ENCODE measurements at places on chromosomes 2 and 18.

DNA sequence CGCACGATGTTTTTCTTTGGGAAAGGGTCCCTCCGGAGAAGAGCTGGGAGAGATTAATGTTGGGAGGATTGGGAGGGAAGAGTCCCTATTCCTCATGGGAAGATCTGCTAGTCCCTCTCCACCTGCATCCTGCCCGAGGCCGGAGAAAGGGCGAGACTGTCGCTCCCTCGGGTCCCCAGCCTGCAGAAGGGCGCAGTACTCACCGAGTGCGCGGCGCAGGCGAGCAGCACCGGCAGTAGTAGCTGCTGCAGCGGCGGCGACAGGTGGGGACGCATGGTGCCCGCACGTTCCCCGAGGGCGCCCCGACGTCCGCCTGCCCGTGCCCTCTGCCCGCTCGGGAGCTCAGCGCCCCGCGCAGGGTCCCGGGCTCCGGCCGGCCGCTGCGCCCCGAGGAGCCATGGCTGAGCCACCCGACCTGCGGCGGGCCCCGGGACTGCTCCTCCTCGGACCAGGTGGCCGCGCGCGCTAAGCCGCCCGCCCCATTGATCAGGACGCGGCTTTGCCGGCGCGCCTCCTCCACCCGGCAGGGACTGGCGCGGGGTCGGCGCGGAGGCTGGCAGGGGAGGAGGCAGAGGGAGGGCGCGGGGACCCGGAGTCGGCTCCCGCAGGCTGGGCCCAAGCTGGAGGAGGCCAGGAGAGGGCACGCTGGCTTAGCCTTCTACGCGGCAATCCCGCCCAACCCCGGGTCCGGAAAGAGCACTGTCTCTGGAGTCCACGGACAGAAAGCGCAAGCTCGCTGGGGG lies at the start of gene SCTR:
Gene SCTR, minus strand, starts transcription at position 532 of the 743 bp plus-strand sequence. Its CDS starts 257 bp downstream, at position 275.
- DNase-seq, result no peak

GRCh38 chr2:64399521-64399920 lies 54.4 kb upstream of the LGALSL start:
- DNase-seq, result no peak

- no peak for DNase-seq
Observed at GRCh38 chr2:124121760-124122275, 96.7 kb downstream of the CNTNAP5 start.

DNA sequence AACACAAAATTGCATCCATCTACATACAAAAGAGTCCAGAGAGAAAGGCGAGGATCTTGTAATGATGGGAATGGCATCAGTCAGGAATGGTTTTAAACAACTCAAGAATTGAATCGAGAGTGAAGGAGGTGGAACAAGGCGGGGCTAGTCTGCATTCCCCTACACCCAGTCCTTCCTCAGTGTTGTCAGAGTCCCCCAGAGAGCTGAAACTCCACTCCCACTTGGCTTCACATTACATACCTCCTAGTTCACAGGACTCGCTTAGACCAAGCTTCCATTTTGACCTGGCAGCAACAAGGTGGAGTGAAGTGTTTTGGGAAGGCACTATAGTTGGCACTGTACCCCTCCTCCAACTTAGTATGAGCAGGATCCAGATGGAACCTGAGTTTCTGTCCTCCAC lies 1273.5 kb upstream of the CRIM1 start:
- DNase-seq, result no peak

GRCh38 chr18:79692056-79692455 lies 12.5 kb downstream of the CTDP1 start:
- DNase-seq, result no peak

DNA sequence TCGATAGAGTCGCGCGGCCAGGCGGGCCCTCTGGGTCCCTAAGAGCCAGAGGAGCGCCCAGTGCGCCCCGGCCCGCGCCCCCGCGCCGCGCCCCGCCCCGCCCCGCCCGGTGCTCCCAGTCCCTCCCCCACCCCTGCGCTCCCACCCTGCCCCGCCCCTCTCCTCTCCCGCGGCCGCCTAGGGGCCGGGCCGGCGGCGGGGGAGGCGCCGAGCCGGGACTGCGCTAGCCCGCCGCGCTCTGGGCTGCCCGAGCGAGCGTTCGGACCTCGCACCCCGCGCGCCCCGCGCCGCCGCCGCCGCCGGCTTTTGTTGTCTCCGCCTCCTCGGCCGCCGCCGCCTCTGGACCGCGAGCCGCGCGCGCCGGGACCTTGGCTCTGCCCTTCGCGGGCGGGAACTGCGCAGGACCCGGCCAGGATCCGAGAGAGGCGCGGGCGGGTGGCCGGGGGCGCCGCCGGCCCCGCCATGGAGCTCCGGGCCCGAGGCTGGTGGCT lies at the start of gene GPC1:
Gene GPC1, plus strand, starts transcription at position 207 of the 491 bp plus-strand sequence. Its CDS starts 256 bp downstream, at position 463.
- DNase-seq, result no peak

GRCh38 chr2:166067229-166067628 lies 60.6 kb downstream of the SCN1A start:
- DNase-seq, result no peak

- no peak for DNase-seq
Observed at GRCh38 chr18:31723990-31724711, 36.5 kb downstream of the SLC25A52 start.

DNA sequence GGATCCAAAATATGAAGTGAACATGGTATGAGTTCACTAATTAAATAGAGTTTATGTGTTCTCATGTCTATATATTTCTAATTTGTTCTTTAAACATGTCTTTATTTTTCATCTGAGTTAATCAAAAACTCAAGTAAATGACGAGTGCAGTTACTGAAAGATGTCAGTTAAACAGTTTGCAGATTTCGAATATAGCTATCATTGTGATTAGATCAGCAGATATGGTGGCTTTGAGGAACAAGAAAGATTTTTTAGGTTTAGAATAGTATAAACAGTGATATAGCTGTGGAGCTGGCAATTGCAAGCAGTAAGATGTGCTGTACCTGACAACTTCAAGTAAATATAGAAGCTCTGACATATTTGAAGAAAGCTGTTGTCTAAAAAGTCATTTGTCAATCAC lies 49.7 kb downstream of the TANK start:
- no peak for DNase-seq

DNA sequence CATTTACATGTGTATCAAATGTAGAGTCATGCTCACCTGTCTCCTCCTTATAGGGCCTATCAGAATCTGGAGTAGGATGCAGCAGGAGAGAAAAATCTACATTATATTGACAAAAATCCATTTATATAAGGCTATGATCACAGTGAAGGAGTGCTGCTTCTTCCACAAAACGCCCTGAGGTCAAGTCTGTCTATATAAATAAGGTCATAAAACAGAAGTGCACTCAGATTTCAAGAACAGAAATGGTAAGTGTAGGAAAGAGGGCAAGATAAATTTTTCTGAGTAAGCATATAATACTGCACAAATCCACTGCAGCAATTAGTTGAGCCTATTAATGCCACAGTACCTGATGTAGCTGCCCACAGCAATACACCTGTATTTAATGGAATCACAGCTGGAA lies 51.8 kb downstream of the COL5A2 start:
- no peak for DNase-seq

DNA sequence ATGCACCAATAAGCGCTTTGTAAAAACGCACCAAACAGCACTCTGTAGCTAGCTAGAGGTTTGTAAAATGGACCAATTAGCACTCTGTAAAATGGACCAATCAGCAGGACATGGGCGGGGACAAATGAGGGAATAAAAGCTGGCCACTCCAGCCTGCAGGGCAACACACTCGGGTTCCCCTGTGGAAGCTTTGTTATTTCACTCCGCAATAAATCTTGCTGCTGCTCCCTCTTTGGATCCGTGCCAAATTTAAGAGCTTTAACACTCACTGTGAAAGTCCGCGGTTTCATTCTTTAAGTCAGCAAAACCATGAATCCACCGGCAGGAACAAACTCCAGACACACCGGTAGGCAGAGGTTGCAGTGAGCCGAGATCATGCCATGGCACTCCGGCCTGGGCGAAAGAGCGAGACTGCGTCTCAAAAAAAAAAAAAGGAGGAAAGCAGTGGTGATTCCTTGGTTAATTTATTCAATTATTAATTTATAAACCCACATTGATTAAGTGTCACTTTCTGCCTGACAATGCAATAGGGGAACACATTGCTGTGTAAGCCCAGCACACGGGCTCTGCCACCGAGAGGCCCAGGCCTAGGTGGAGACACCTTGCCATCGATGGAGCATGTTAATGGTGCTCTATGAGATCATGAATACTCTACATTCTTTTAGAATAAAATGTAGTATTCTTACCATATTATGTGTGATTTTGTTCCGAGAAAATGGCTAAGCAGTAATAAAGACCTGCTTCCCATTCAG lies 687.6 kb upstream of the HS6ST1 start:
- no peak for DNase-seq

- DNase-seq, result no peak
Observed at GRCh38 chr2:127199223-127199622, 20.9 kb downstream of the CYP27C1 start.

DNA sequence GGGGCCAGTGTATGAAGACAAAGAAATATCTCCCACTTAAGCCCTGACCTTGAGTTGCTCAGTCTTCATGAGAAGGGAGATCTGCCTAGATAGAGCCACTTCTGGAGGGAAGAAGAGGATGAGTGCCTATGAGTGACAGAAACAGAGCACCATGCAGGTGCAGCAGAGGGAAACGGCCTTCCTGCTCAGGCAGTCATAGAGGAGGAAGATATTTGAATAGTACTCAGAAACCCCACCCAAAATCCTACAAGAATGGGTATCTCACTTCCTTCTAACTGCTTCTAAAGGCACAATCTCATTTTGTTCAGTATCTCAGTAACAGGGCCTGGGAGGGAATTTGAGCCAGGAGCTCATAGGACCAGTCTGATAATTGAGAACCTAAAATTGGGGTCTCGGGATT lies 339.3 kb downstream of the ALK start:
- DNase-seq, result no peak

DNA sequence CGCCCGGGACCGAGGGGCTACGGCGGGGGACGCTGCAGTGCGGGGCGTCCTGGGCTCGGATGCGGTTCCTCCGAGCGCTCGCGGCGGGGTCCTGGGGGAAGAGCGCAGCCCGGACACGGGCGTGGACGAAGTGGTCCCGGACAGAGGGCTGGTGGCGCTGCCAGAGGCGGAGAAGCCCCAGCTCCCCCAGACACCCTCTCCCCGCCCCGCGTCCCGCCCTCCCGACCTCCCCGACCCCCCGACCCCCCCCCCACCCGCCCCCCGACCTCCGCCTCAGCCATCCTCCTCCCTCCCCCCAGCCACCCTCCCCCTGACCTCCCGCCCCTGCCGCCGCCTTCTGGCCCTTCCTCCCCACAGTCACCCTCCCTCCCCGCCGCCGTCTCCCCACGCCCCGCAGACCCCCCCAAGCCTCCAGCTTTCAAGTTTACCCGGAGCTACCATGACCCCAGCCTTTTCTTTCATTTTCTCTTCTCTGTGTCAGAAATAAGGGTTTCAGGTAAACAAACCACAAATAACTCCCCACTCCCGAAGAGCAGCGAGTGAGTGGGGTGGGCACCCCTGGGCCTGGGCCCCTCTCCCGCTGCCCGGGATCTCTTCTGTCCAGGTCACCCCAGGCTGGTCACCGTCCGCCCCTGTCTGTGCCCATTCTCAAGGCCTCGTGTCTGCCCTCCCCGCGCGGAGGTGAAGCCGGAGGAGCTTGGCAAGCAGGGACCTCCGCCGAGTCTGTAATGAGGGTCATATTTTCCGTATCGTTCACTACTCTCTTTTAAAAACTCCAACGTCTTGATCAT lies 5.1 kb downstream of the NFATC1 start:
- no peak for DNase-seq

GRCh38 chr18:61749031-61749430 lies 143.8 kb downstream of the RNF152 start:
- no peak for DNase-seq

DNA sequence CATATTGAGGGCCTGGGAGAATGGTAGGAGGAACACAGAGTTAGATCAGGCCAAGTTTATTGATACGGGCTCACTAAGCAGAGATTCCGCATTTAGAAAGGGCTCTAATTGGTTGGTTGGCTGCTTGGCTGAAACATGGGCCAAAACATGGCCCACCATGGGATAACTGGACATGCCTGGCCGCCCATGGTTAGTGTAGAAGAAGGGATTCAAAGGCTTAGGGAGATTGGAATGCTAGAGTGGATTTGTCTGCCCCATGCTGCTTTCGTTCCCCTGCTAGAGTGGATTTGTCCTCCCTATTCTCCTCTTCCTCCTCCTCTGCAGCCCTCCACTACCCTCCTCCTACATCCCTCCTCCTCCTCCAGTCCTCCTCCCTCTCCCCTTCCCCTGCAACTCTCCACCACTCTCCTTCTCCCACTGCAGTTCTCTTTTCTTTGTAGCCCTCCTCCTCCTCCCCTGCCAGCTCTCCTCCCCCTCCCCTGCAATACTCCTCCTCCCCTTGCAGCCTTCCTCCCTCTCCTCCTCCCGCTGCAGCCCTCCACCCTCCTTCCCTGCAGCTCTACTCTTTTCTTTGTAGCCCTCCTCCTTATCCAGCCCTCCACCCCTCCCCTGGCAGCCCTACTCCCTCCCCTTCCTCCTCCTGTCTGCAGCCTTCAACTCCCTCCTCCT lies 17.2 kb downstream of the BOK start:
- no peak for DNase-seq

DNA sequence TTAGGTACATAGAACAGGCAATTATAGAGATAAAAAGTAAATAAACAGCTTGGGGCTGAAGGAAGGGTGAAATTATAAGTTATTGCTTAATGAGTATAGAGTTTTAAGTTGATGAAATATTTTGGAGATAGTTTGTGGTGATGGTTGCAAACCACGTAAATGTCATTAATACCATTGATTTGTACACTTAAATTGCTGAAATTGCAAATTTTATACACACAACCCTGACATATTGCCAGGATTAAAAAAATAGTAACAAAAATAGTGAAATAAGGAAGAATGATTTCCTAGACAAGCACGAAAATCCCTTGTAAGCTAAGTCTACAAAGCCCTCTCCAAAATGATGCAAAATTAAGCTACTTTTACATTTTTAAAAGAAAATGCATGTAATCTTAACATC lies 46.2 kb upstream of the RAB6D start:
- DNase-seq, result no peak

DNA sequence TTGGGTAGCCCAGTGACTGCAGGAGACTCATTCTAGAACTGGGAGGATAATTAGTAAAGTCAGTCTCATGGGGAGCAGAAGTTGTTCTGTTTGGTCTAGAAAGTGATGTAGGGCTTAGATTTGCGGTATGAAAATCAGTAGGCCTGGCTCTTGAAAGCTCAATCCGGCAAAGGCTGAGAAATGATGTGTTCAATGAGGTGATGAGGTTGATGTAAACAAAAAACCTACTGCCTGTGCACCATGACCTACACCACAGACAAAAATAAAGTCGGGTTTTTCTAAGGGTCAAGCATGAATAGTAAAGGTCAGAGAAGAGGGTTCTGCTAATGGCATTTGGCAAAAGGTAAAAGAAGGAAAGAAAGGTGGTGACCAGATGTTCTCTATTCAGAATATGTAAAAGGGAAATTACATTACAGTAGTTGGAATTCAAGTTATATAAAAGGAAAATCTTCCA lies 80.8 kb upstream of the COL5A2 start:
- no peak for DNase-seq
